ENCODE measurements at places on chromosomes 11 and 22.
A peak's percentile ranks its signal among the peaks of the same experiment; 100 is the strongest.

DNA sequence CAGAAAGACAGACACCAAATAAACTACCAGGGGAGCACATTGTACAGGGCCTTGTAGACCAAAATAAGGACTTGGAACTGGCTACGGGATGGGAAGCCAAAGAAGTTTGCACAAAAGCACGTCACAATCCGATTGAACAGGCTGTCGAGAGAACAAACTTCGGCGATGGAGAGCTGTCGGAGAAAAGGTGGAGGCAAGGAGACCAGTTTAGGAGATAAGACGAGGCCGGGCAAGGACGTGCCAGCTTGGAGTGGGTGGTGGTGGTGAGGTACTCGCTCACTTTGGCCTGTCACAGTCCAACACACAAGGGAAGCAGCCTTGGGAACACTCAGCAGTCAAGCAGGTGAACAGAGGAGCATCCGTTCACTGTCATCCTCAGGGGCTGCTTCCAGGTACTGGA, 19.0 kb downstream of the APOL5 start:
- no peak for ATAC-seq

DNA sequence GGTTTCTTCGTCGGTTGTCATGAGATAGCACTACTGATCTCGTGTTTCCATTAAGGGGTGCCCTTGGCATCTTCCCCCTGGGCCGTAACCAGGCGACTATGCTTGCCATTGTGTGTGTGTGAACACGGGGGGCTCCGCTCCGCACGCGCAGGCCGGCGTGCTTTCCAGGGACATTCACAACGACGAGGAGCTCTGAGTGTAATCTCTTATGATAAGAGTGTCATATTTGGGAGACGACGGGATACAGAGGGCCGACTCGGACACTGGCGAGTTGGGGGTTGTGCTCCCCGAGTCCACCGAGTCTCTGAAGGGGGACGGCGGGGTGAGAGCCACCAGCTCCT, 170.9 kb upstream of the CTSC start:
- ATAC-seq, result no peak

DNA sequence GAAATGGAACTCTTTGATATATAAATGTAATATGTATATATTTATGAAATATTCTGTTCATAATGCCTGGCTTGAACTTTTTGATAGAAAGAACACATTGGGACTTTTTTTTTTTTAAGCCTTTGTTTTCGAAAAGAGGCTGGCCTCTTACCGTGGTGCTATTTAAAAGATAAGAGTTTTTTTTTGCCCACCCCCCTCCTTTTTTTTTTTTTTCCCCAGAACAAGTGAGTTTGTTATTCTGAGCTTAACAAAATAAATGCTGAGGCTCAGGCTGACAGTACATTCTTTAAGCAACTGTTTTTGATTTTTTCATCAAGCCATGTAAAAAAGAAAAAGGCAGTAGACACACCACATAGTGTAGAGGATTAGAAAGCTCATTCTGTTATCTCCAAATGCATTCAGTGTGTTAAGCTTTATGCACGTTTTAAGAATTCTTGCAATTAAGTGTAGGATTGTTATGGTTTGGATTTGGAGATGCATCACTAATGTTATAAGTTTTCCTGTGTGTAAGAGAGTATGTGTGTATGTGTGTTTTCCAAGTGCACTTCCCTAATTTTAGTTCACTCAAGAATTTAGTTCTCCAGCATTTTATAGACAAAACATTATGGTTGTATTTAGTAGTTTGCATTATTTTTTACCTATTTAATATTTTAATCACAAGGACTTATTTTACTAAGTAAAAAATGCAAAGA, 12.0 kb downstream of the PDHX start:
- no peak for ATAC-seq

DNA sequence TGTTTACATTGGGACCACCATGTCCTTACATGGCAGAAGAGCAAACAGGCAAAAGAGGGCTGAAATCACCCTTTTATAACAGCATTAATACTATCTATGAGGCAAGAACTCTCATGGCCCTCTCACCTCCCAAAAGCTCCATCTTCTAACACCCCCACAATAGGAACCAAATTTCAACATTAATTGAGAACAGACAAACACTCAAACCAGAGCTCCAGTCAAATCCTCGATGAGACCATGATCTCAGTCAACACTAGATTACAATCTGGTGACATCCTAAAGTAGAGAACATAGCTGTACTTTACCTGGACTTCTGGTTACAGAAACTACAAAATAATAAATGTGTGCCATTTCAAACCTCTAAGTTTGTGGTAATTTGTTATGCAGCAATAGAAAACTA, 25.1 kb downstream of the OR2AG2 start:
- peak; percentile 36 for ATAC-seq

DNA sequence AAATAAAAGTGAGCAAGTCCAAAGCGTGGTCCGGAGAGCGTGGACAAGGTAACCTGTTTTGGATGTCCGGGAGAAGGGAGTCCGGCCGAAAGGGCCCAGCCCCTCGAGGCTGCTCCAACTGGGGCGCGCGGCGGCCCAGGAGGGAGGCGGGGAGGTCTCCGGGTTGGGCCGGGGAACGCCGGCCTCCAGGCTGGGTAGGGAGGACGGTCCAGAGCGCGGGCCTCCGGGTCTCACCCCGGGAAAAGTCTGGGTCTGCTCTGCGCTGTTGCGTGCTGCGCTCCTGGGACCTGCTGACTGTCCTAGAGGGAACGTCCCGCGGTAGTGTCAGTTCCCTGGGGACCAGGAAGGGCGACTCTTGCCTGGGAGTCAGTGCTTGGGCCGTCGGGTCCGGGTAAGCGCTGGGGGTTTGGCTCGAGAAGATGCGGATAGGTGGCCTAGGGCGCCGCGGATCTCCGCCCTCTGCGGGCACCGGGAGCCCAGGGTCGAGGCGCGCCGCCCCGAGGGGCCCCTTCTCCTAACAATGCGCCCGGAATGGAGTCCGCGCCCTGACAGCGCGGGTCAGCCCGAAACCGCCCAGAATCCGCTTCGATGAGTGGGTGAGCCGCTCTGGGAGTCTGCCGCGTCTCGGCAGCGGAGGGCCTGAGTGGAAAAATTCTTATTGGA, 988 bp upstream of the FLI1 start:
- peak; percentile 10 for ATAC-seq

DNA sequence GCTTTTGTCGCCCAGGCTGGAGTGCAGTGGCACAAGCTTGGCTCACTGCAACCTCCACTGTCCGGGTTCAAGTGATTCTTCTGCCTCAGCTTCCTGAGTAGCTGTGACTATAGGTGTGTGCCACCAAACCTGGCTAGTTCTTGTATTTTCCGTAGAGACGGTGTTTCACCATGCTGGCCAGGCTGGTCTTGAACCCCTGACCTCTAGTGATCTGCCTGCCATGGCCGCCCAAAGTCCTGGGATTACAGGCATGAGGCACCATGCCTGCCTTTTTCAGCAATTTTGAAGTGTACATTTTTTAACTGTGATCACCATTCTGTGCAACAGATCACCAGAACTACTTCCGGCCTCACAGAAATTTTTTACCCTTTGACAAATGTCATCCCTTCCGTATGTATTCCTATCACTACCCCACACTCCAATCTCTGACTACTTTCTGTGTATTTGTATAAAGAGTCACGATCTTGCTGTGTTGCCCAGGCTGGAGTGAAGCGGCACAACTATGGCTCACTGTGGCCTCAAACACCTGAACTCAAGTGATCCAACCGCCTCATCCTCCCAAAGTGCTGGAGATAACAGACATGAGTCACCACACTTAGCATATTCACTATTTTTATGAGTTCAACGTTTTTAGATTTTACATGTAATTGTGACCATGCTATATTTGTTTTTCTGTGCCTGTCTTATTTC, 44.0 kb downstream of the XKR3 start:
- ATAC-seq, result no peak

GRCh38 chr11:28735511-28735910, 627.3 kb downstream of the METTL15 start:
- no peak for ATAC-seq

GRCh38 chr11:59261150-59261549, 48.4 kb upstream of the MPEG1 start:
- no peak for ATAC-seq

DNA sequence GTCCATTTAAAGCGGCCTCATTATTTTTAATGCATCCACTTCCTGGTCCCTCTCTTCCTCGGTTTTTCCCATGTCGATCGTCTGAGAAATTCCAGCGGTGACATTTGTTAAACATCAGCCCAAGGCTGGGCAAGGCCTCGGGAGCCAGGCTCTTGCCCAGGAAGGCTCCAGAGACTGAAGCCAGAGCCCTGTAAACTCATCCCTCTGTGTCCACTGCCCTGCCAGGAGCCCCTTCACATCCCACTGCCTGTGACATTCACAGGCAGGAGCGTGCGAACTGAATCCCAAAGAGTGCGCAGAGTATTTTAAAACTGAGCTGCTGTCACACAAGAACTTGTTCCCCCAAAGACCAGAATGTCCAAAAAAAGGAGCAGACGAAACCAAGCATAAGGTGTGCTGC, 56.5 kb upstream of the ANO1 start:
- ATAC-seq, result no peak

GRCh38 chr11:8263109-8263768, 439 bp downstream of the LMO1 start:
- peak; percentile 17 for ATAC-seq

DNA sequence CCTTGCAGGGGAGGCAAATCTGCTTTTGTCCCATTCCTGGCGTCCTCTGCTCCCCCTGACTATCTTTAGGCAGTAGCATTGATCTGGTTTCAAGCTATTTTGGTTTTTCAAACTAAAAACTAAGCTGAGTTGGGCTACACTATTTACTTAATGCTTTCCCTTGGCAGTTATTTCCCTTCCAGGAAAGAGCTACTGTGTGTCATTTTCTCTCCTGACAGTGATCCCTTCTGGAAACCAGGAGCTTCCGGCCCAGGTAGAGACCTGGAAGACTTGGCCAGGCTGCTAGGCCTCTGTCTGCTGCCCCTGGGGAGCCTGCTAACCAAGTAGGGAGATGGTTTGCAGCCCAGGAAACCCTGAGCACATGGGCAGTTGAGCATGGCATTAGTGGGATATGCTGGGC, 35.0 kb downstream of the NAV2 start:
- no peak for ATAC-seq

DNA sequence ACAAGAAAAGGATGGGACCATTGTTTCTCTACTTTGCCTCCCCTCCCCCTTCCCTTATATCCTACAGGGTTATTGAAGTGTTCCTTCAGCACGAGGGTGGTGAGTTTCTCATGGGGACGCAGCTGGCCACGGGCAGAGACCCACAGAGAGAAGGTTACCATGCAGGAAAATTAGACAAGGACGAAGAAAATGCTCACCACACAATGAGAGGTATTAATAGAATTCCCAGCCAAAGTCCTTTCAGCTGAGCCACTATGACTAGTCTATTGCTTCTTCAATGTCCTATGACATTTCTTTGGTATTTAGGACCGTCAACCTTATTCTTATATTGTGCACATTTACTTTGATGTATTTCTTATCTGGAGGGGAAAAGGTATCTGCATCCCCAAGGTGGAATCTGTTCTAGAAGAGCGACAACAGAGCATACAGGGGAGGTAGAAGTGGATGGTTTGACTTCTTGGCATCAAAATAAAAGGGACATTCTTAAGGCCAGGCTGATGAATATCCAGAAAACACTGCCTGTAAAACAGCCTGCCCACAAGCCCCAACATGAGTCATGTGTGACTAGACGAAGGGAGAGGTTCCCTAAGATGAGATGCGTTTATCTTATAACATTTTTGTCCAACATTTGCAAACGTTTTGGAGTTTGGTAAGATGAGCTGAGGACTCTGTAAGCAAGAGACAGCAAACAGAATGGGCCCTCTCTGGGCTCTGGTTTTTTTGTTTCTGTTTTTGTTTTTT, 209.8 kb upstream of the NARS2 start:
- peak; percentile 50 for ATAC-seq

- ATAC-seq, result no peak
Observed at GRCh38 chr11:1500466-1501420, 14.2 kb upstream of the MOB2 start.

- no peak for ATAC-seq
Observed at GRCh38 chr11:119793335-119793984, 64.5 kb upstream of the NECTIN1 start.

DNA sequence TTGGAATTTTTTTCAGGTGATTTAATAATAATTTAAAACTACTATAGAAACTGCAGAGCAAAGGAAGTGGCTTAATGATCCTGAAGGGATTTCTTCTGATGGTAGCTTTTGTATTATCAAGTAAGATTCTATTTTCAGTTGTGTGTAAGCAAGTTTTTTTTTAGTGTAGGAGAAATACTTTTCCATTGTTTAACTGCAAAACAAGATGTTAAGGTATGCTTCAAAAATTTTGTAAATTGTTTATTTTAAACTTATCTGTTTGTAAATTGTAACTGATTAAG, 3.4 kb downstream of the MALAT1 start:
- ATAC-seq, result no peak

- peak; percentile 42 for ATAC-seq
Observed at GRCh38 chr11:15629690-15630321, 515.1 kb downstream of the INSC start.

DNA sequence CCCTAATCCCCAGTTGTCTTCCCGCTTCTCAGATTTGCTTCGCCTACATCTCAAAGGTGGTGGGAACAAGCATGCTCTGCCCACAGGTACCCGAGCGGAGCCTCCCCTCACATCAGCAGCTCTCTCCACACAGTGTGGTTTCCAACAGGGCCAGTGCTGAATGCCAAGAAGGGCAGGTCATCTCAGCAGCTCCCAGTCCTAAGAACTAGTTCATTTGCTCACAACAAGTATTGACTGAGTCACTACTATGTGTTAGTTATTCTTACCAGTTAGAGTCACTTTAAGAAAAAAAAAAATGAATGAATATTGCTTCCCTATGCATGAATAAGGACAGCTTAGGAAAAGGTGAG, 66.2 kb downstream of the THAP12 start:
- ATAC-seq, result no peak

DNA sequence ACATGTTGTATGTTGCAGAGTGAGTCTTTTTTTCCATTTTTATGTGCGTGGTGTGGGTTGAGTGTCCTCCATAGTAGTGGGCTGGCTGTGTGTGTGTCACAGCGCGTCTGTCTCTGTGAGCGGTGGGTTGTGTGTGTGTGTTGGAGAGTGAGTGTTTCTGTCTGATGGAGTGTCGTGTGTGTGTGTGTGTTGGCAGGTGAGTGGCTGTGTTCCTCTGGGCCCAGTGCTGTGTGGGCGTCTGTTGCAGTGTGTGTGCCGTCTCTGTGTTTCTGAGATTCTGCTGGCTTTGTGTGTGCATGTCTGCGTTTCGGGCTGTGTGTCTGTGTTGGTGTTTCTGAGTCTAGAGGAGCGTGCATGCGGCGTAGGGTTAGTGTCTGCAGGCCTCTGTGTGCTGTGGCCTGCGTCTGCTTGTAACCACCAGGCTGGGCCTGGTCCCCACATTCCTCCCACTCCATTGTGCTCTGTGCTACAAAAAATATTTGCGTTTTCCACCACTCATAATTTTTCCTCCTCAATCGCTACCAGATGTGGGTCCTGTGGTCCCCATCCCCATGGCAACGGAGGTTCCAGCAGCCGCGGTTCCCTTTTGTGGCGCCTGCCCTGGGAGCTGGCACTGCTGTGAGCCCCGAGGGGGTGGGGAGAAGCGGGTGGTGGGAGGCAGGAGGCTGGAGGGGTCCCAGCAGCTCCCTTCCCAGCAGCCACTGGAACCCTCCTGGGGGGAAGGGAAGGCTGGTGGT, 15.2 kb downstream of the SCARF2 start:
- ATAC-seq, result peak; percentile 38

GRCh38 chr11:130846606-130847005, 69.7 kb downstream of the SNX19 start:
- ATAC-seq, result peak; percentile 70

GRCh38 chr11:4882543-4882942, 843 bp downstream of the OR51T1 start:
- no peak for ATAC-seq
